ENCODE measurements at places on chromosomes 6 and 20. TPM values are rescaled to one million over a fixed set of nuclear protein-coding genes. Genes with fewer than 3 reads are reported as not detected.

GRCh38 chr6:35432291-35432690 lies 19.8 kb upstream of the FANCE start:
- no peak for DNase-seq

Gene EBF4
- total RNA-seq, result 4.7 TPM

Gene FRK
- 7.3 TPM for total RNA-seq

DNA sequence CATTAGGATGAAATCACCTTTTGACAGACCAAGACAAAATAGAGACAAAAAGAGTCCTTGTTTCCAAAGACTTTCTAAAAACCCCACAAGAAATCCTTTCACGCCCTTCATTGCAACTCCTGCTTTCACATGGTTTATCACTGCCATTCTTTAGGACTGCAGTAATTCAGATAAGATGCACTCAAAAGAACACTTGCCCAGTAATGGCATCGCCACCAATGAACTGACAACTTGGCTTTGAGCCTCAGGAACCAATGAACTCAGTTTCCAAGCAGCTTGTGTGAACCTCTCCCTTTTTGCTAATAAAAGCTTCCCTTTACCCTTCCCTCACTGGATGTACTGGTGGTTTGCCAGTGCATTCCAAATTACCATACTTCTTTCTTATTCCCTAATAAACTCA lies 21.8 kb downstream of the OSTM1 start:
- no peak for DNase-seq

- no peak for DNase-seq
Measured at GRCh38 chr6:167791091-167791779, 35.5 kb upstream of the AFDN start.

DNA sequence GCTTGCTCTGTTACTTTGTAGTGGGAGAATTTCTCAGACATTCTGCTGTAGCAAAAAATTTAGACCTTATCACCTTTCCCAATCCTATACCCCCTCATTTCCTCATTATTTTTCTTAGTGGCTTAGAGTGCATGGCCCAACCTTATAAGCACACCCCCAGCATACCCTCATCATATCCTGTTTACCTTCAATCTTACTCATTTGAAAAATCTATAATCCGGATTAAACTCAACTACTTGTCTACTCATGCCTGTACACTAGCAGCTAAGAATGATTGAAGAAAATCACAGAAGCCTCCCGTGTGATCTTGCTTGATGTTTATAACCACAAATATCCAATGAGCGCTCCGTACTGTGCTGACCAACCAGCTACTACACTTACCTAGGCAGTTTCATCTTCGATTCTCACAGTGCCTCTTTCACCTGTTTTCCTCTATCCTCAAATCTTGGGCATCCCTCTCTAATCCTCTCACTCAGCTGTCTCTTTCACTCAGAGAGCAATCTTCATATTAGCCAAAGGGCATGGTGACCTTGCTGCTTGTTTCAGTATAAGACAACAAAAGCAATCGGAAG lies 36.6 kb downstream of the AIG1 start:
- no peak for DNase-seq

GRCh38 chr6:156955494-156956183 lies 178.5 kb downstream of the ARID1B start:
- peak; percentile 79 for DNase-seq

GRCh38 chr20:14672066-14672465 lies 334.7 kb upstream of the FLRT3 start:
- DNase-seq, result no peak

- DNase-seq, result no peak
Measured at GRCh38 chr20:54619682-54620081, 144.3 kb downstream of the DOK5 start.

GRCh38 chr6:125832391-125833117 lies 41.8 kb downstream of the NCOA7 start:
- DNase-seq, result no peak

Gene PI16
- 15.1 TPM for total RNA-seq

- DNase-seq, result no peak
Measured at GRCh38 chr6:142802124-142802523, 142.9 kb downstream of the HIVEP2 start.

DNA sequence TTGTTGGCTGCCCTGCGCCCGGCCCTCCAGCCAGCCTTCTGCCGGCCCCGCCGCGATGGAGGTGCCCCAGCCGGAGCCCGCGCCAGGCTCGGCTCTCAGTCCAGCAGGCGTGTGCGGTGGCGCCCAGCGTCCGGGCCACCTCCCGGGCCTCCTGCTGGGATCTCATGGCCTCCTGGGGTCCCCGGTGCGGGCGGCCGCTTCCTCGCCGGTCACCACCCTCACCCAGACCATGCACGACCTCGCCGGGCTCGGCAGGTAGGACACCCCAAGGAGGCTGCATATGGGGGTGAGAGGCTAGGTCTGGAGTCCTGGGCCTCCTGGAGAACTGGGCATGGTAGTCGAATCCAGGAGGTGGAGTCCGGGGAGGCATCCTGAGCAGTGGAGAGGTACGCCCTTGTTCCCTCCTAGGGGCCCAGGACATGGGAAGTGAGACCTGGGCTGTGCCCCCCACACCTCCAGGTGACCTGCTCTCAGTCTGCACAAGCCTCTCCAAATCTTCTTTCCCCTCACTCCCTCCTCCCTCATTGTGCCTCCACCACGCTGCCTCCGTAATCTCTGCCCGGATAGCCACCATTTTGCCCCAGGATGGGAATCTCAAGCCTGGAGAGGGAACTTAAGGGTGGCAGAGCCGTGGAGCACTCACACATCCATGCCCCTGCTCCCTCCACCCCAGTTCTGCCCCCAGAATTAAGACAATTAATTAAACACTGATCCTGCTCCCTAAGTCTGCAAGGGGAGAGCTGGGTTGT lies 541 bp downstream of the CDC25B start:
- peak; percentile 69 for DNase-seq

DNA sequence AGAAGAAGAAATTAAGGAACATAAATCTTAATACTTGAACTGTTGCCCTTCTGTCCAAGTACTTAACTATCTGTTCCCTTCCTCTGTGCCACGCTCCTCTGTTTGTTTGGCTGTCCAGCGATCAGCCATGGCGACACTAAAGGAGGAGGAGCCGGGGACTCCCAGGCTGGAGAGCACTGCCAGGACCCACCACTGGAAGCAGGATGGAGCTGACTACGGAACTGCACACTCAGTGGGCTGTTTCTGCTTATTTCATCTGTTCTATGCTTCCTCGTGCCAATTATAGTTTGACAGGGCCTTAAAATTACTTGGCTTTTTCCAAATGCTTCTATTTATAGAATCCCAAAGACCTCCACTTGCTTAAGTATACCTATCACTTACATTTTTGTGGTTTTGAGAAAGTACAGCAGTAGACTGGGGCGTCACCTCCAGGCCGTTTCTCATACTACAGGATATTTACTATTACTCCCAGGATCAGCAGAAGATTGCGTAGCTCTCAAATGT lies 17.1 kb downstream of the IRF4 start:
- no peak for DNase-seq

DNA sequence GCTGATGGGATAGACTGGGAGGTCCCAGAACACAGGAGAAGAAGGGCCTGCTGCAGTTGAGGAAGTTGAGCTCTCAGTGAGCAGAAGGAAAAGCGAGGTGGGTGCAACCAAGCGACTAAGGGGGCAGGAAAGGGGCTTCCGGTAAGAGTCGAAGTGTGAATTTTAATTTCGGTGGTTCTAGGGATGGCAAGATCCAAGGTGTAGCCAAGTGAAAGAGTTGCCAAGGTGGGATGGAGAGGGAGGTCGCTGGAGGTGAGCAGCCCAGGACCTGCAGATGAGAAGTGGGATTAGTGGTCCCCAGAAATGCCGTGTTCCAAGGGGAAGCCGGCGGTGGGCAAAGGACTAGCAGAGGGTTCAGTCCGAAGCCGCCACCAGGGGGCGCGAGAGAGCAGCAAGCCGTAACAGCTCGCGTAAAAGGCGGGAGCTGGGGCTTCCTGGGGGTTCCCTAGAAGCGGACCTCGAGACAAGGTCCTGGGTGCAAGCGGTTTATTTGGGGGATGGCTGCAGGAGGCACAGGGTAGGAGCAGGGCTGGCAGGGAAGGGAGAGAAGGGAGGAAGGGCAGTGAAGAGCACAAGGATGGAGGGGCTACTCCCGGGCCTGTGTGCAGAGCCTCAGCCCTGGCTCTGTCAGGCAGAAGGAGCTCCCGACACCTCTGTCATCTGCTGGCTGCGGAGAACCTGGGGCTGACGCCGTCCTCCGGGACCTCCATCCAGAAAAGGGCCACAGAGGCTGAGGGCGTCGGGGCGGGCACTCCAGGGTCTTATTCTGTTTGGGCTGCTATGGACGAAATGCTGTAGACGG lies 103.6 kb downstream of the PAX1 start:
- DNase-seq, result peak; percentile 83

DNA sequence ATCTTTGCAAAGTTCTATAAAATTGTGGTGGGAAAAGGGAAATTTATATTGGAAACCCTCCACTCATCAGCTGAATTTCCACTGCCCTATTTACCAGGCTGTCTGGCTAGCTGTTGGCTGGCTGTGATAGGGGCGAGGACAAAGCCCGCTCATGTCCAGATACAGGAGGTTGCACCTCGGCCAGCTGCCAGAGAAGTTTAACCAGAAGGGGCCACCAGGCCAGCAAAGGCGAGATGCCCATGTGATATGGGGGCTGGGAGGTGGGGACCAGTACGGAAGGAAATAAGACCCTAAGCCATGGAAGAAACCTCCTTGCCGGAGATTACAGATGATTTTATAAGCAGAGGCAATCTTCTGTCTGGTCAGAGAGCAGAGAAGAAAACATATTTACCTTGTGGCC lies 143.8 kb downstream of the FNDC1 start:
- no peak for DNase-seq

Gene LY86
- total RNA-seq, result 1.1 TPM

DNA sequence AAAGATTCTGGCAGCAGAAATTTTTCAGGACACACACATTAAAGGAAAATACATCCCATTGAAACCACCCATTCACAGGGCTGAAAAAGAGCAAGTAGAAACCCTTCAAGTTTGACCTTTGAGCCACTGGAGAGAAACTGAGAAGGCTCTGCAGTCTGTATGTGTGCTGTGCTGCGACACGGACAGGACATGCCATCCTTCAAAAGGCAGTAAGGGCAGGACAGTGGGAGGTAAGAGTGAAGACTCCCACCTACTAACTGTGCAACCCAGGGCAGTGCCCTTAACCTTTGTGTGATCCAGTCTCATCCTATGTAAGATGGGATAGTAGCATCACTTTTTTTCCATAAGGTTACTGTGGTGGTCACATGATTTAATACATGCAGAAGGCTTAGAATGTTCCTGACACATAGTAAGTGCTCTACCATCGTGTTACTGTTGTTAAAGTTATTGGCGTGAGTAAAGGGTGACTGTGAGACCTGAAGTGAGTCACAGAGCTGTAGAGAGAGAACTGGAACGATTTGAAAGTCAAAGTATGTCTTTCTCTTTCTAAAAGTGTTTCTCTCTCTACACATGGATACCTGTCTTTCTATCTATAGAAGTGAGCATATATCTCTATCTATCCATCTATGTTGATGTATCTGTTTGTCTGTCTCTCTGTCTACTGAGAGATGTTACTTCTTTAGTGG lies 153.7 kb upstream of the OLIG3 start:
- no peak for DNase-seq

GRCh38 chr6:25992413-25993340 lies 30.1 kb downstream of the TRIM38 start:
- DNase-seq, result peak; percentile 98

Gene FNDC11
- total RNA-seq, result 0.16 TPM

- DNase-seq, result no peak
Measured at GRCh38 chr20:45993197-45993951, 15.3 kb upstream of the MMP9 start.

- no peak for DNase-seq
Measured at GRCh38 chr6:143676437-143677045, 1.2 kb upstream of the PHACTR2 start.
